Stimulated activated CD4-positive, alpha-beta T cell treated with anti-CD3 and anti-CD28 coated beads, TNF-alpha, amount 100 ng/mL, for 24 hours (primary cell): ENCODE measurements at places on chromosomes 16 and 17.
A peak's percentile ranks its signal among the peaks of the same experiment; 100 is the strongest.

GRCh38 chr17:82253179-82253544 is 20.3 kb downstream of the CSNK1D start:
- DNase-seq, result no peak

GRCh38 chr17:81641825-81642489 is 5.0 kb downstream of the TSPAN10 start:
- DNase-seq, result no peak

- DNase-seq, result no peak
Measured at GRCh38 chr16:78672779-78673556, 573.5 kb downstream of the WWOX start.

GRCh38 chr17:70370816-70371215 is 201.5 kb downstream of the KCNJ2 start:
- no peak for DNase-seq

- peak; percentile 85 for DNase-seq
Measured at GRCh38 chr16:68237243-68238028, 1.5 kb upstream of the ESRP2 start.

DNA sequence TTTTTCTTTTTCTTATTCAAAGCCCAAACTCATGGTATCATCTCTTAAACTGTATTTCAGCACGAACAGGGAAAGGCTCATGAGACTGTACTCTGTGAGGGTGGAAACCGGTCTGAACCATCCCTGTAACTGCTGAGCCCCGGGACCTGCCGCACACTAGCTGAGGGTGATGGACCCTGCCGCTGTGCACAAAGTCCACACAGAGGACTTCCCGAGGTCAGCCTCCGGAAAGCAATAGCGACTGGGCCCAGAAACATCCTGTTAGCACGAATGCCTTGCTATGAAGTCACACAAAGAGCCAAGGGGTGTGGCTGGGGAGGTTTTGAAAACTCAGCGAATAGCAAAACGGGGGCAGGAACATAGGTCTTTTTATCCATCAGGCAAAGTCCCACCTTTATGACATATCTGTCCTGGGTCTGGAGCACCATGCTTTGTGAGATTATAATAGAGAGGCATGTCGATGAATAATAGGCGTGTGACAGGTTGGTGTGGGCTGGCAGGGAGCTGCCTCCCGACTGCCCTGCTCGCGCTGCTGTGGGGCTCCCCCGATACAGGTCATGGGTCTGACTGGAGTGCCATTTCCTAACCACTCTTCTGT is 33.4 kb downstream of the CDK5R1 start:
- peak; percentile 54 for DNase-seq

GRCh38 chr16:82329504-82330192 is 159.6 kb upstream of the MPHOSPH6 start:
- no peak for DNase-seq

GRCh38 chr16:1408171-1408837 is 6.2 kb downstream of the UNKL start:
- DNase-seq, result peak; percentile 94

DNA sequence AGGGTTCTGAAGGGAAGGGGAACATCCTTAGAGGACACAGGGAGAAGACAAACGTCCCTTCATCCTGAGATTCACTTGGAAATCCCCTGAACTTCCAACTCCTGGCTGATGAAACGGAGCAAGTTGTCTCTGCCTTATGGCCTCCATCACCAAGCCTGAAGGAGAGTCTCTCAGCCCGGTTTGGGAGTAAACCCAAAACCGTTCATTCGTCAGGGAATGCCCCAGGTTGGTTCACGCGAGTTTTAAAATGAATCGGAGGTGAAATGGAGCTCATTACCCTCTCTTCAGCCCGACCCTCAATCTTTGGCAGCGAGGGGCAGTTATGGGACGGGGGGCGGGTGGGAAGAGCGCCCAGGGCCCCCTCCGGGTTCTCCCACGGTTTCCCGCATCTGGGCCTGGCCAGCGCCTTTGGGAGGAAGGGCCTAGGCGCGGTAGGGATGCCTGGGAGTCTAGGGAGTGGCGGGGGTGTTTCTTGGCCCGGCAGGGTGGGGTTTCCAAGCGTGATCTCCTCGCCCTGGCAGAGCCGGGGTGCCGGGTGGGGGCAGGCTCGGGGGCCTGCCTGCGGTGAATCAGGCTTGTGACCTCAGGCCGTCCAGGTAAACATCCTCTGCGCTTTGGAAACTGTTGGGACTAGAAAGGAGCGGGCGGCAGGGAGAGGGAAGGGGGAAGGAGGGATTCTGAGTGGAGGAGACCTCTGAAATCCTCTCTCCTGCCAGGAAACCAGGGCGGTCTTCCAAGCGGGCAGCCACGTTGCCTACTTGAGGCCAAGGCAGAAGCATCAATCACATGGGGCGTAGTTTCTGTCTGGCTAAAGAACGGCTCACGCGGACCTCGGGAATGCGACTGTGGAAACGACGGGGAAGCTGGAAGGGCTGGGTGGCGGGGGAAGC is 24.1 kb upstream of the HOXB13 start:
- no peak for DNase-seq

- DNase-seq, result no peak
Measured at GRCh38 chr16:88968589-88969280, 8.3 kb downstream of the CBFA2T3 start.

DNA sequence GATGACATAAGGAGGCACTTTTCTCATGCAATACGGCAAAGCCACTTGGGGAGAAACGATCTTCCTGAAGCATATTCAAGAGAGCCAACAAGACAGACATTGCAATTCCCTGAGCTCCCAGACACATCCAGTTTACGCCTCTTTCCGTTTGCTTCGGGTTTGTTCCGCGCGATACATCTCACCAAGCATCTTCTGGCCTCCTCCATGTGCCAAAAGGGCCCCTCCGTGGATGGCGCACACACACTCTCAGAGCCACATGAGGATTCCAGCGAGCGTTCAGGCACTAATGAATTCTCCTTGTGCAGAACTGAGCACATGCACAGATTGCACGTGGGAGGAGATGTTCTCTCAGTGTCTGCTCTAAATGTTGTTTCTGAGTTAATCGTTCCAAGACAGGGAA is 146.7 kb upstream of the SHISA6 start:
- DNase-seq, result no peak
